ENCODE measurements at places on chromosomes 2 and 18.

DNA sequence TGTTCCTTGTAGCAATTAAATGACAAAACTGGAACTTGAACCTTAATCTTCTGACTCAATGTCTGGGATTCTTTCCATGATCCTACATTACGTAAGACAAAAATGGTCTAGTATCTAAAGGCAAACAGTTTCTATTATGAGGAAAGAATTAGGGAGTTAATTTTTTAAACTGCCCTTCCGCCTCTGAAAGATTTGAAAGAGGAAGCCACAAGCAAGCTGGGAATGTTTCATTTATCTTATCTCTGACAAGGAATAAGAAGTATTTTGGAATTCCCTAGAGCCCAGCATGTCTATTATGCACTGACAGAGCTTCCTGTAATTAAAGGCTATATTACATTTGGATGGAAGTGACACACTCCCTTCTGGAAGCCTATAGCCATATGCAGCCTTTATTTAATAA lies 558.8 kb upstream of the CDH2 start:
- H3K4me3 ChIP-seq, result no peak overlapping the region
- H3K4me1 ChIP-seq, result no peaks in the 10 kb centered on the region
- H3K36me3 ChIP-seq, result no peaks in the 10 kb centered on the region
- H3K27ac ChIP-seq, result no peak overlapping the region

DNA sequence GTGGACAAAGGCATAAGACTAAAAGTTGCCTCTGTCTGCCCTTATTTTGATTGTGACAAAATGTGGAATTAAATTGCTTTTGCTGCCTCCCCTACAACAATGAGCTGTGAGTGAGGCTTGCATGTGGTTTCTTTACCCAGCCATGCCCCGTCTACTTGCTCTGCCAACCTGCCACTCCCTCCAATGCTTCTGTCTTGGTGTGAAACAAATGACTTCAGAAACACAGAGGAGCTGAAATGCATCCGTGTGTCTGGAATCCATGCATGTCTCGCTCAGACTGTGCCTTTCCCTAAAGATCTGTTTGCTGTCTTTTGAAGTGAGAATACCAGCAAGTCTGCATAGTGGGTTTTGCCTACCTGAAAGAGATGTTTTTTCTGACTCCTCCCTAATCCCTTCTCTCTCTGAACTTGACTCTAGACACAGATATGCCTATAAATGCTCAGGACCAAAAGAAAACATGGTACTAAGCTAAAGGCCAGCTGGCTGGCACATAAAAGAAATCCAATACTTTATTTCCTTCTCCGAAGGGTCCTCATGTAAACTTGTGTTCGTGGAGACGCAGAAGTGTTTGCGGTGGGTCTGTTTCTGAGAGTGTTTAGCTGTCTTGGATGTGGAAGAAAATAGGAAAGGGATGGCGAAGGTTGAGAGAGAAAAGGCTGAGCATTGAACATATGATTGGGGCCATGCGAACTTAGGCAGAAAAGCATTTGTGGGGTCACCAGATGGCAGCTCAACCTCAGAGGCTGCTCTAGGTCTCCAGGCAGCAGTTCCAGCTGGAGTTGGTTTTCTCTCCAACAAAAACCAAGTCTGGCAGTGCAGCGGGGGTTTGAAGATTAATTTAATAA lies 120.5 kb downstream of the CCBE1 start:
- DNase-seq, result peak; percentile 58
- no peak overlapping the region for H3K4me3 ChIP-seq
- H3K27ac ChIP-seq, result no peak overlapping the region
- peaks cover 13% of the 10 kb centered on the region for H3K4me1 ChIP-seq
- H3K36me3 ChIP-seq, result no peaks in the 10 kb centered on the region
- H3K27me3 ChIP-seq, result no peaks in the 10 kb centered on the region

GRCh38 chr2:204468746-204469429 lies 76.4 kb upstream of the PARD3B start:
- no peaks in the 10 kb centered on the region for H3K4me1 ChIP-seq
- no peaks in the 10 kb centered on the region for H3K36me3 ChIP-seq
- H3K4me3 ChIP-seq, result no peak overlapping the region

DNA sequence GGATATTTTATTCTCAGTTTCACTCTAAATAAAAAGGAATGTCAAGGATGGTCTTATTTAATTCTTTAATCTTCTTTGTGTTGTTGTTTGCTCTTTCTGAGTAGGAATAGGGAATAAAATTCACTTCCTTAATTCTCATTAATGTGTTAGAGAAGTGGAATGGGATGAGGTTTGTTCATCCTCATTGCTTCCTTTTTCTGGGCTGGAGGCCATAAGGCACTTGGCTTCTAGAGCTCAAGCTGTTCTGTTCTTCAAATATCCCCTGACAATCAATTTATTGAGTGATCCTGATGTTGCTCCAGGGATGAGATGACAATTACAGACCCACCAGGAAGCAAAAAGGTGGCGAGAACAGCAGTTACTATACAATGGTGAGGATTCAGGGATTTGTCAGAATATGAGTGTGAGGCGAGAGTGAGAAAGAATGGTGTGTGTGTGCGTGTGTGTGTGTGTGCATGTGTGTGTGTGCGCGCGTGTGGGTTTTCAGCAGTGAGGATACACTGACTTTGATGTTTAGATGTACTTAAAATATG lies 557.6 kb upstream of the FANCL start:
- H3K27ac ChIP-seq, result no peak overlapping the region
- no peak overlapping the region for H3K4me3 ChIP-seq
- no peaks in the 10 kb centered on the region for H3K27me3 ChIP-seq
- H3K36me3 ChIP-seq, result no peaks in the 10 kb centered on the region

DNA sequence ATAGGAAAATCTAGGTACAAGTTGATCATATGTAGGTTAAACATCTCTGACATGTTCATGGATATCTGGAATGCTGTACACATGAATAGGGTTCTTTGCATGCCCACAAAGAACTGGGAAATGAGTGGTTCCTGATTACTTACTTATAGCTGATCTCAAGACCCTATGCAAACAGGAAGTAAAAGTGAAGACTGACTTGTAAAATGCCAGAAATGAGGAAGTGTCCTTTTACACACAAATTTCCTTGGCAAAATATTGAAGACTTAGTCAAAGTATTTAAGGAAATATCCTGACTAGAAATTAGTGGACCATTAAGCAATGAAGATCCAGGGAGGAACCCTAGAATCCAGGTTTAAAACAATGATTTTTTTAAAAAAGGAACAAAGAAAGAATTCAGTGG lies 203.7 kb upstream of the DLGAP1 start:
- no peaks in the 10 kb centered on the region for H3K36me3 ChIP-seq
- no peaks in the 10 kb centered on the region for H3K27me3 ChIP-seq
- H3K4me1 ChIP-seq, result no peaks in the 10 kb centered on the region
- H3K27ac ChIP-seq, result no peak overlapping the region
- no peak overlapping the region for H3K4me3 ChIP-seq
- DNase-seq, result no peak

- no peak overlapping the region for H3K27ac ChIP-seq
- DNase-seq, result no peak
- H3K36me3 ChIP-seq, result no peaks in the 10 kb centered on the region
- no peak overlapping the region for H3K4me3 ChIP-seq
- H3K27me3 ChIP-seq, result no peaks in the 10 kb centered on the region
Measured at GRCh38 chr2:126896471-126896870, 2.2 kb upstream of the TEX51 start.

DNA sequence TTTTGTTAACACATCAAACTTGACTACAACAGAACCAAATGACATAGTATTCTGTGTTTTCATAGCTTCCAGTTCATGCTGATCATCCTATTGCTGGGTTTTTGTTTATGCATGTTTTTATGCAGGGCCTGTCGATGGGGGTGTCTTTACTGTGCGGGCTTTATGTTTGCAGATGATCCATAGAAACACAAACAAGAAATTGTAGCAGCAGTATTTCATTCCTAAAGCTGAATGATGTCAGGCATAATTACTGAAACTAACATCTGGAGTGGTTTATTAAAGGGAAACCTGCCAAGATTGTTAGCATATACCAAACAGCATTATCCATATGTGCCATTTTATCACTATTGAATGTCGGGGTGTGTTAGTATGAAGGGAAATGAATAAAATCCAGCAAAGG lies 129.7 kb downstream of the PTPRM start:
- no peak overlapping the region for H3K27ac ChIP-seq
- no peak overlapping the region for H3K4me3 ChIP-seq
- no peaks in the 10 kb centered on the region for H3K36me3 ChIP-seq

GRCh38 chr2:71506222-71507153 lies 53.1 kb downstream of the DYSF start:
- DNase-seq, result no peak
- H3K27ac ChIP-seq, result peak overlapping the region; percentile 9
- H3K4me3 ChIP-seq, result no peak overlapping the region
- H3K27me3 ChIP-seq, result no peaks in the 10 kb centered on the region
- H3K4me1 ChIP-seq, result peaks cover 28% of the 10 kb centered on the region

All from lung (tissue), 17 donors.